Stimulated activated CD8-positive, alpha-beta memory T cell treated with anti-CD3 and anti-CD28 coated beads, Interleukin-2, amount 100 ng/mL, for 1 hour (primary cell): ENCODE measurements at places on chromosomes 4 and X.

- DNase-seq: no peak
These were observed 129.7 kb downstream of the RAPGEF2 start for GRCh38 chr4:159232465-159233106.

- DNase-seq: no peak
These were observed 1.0 kb upstream of the PPP2R2C start for GRCh38 chr4:6473264-6474052.

DNA sequence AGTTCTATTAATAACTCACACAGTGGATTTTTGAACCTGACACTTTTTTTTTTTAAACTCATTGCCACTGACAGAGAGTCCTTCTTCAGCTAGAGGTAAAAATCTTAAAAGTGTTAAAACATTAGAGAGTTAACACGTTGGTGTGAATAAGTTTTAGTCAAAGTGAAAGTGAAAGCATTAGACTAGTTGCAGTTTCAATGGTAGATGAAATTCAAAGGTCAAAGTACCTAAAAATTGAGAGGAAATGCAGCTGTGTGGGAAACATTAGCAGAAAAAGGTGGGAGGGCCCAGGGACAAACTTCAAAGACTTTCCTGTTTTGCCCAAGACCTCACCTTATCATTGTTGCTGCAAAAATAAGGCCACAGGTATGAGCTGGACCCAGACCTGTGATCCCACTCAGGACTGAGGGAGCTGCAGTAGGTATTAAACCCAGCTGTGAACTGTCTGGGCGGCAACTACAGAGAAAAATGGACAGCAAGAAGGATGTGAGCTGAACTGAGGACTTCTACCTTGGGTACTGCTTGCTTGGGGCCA is 17.6 kb upstream of the GABRA4 start:
- DNase-seq: no peak

DNA sequence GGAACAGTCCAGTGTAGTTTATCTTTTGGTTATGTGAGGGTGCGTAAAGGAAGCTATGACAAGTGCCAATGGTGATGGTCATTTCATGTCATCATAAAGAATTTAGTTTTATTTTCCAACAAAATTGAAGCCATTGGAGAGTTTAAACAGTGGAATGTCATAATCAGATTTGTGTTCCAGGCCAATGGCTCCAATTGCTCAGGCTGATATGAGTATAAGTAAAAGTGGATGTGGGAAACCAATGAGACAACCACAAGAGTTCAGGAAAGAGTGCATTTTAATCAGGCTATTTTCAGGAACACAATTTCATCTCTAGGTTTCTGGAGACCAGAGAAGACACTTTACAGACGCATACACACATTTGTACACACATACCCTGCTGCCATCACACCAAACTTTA is 20.7 kb downstream of the SPANXC start:
- no peak for DNase-seq

DNA sequence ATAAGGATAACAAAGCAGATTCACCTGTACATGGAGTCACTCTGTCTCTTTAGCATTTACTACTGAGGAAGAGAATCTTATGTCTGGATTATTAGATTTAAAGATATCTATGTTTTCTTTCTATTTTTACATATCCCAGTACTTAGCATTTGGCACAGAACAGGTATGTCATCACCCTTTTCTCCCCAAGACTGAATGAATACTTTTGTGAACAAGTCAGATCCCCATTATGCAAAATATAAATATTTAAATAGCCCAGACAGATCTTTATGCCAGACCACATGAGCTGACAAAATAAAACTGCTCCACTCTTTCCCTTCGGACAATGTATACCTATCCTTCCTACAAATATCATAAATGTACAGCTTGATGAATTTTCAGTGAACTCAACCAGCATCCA is 94.5 kb downstream of the CASK start:
- DNase-seq: no peak

DNA sequence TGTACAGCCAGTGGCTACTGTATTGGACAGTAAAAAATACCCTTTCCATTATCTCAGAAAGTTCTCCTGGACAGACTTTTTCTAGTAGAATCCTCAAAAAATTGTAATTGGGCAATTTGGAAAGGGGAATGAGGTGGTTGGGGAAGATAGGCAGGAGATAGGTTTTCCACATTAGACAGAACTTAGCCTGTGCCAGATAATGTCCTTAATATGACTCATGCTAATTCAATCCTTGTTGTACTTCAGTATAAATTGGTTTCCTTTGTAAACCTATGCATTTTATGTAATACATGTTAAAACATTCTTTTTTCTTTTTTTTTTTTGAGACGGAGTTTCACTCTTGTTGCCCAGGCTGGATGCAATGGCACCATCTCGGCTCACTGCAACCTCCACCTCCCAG is 8.9 kb downstream of the EIF4E start:
- DNase-seq: no peak

DNA sequence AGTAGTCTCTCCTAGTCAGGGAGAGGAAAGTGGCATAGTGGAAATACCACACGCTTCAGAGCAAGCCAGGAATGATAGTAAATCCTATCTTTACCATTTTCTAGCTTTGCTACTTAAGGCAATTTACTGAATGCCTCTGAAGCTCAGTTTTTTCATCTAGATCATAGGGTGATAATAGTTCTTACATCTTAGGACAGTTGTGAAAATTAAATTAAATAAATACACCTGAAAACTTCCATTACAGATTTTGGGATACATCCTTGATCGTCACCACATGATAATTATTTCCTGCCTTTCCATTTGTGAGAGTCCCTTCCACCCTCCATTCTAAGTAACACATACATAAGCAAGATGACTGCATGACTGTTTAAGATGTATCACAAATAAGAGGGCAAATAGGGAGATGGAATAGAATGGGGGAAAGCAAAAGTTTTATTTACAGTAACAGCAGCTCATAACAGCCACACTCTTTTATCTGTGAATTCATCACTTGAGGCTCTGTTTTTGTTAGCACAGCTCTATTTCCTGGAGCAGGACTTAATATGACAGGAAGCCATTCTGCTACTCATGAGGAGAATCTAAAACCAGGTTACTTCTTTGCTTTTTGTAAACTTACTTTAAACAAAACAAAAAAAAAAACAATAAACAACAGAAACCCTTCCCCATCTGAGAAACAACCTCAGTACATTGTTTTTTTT is 13.4 kb downstream of the P2RY10 start:
- no peak for DNase-seq

GRCh38 chrX:46624090-46624786 is 50.7 kb downstream of the CHST7 start:
- no peak for DNase-seq

DNA sequence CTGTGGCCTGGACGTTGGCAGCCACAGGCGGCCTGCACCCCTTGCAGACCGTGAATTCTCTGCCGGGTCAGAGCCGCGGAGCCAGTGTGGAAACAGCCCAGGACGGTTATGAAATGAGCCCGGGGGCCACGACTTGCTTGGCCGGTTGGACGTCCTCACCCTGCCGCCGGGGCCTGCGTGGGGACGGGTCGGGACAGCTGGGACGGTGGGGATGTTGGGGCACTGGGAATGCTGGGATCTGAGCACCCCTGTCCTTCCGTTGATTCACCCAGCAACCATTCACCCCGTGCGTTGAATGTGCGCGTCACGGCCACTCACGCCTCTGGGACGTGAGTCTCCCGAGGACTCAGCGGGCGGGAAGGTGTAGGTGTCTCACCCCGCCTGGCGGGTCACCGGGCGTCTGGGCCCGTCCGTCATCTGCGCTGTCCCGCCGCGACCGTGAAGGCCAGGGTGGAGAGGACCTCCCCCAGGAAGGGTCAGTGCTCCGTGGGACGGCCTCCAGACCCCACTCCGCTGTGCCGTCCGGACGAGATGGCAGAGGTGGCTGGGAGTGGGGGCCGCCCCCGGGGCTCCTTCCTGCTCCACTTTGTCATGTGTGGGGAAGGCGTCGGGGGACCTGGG is 4.5 kb upstream of the PLCXD1 start:
- no peak for DNase-seq

DNA sequence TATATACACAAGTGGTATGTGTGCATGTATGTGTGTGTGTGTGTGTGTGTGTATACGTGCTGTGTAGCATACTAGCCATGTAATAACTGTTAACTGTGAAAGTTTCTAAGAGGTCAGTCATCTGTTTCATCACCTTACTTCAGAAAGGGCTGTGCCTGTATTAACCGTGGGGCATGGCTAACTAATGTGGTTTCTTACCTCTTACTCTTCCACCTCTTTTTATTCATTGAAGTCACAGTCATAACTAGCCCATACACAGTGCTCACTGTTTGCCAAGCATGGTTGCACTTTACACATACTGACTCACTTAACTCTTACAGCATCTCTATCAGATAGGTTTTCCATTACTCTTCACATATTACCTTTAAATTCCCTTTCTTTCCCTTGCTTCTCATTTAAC is 23.7 kb upstream of the LRAT start:
- DNase-seq: no peak

- DNase-seq: no peak
These were observed 62.7 kb downstream of the GAB1 start for GRCh38 chr4:143399113-143399949.

DNA sequence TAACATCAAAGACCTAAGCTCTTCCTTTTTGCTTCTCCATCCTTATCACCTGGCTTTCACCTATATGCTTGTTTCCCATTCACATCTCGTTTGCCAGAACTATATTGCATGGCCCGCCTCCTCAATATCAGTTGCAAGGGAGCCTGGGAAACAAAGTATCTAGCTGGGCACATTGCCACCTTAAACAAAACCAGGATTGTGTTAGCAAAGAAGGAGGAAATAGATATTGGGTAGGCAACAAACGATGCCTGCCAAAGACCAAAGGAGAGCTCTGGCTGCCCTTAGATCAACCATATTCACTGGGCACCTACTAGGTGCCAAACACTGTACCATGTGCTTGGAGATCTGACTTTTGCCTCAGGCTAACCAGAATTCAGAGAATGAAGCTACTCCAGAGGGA is 107.5 kb downstream of the GRIA3 start:
- no peak for DNase-seq

- no peak for DNase-seq
These were observed 65.4 kb downstream of the FGFBP1 start for GRCh38 chr4:15873117-15873516.

GRCh38 chrX:21875013-21875412 is 19.2 kb downstream of the YY2 start:
- DNase-seq: no peak

DNA sequence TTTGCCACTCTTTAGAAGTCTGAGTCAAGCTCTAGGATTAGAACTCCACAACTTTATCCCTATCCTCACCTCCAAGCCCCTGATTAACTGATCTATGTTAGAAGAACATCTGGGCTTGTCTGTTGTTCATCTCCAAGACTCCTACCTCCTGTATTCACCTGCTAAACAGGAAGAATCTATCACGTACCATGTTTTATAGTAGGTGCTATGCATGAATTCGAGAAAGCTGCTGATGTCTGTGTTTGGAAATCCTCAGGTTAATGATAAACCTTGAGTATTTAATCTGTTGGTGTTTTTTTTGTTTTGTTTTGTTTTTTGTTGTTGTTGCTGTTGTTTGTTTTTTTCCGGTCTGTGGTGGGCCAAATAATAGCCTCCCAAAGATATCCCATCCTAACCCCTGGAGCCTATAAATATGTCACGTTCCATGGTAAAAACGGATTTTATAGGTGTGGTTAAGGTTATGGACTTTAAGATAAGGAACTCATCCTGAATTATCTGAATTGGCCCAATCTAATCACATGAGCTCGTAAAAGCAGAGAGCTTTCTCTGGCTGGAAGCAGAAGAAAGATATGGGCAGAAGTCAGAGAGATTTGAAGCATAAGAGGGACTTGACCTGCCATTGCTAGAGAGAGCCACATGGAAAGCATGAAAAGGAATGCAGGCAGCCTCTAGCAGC is 101.2 kb upstream of the DUSP21 start:
- DNase-seq: no peak

- DNase-seq: no peak
These were observed 43.8 kb downstream of the RAI2 start for GRCh38 chrX:17817251-17817650.

DNA sequence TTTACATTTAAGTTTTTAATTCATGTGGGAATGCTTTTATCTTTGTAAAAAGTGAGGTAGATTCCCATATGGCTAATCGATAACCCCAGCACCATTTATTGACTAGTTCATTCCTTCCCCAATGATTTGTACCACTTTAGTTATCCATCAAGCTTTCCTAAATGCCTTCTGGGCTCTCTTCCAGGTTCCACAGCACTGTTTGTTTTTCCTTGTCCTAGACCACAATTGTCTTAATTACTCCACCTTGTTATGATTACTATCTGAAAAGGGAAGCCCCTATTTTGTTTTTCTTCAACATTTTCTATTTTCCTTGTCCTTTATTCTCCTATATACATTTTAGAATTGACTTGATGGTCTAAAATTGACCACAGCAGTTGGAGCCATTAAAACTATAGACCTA is 48.5 kb upstream of the GPRIN3 start:
- DNase-seq: no peak

- DNase-seq: no peak
These were observed 107.5 kb upstream of the AMOT start for GRCh38 chrX:112947981-112948615.

DNA sequence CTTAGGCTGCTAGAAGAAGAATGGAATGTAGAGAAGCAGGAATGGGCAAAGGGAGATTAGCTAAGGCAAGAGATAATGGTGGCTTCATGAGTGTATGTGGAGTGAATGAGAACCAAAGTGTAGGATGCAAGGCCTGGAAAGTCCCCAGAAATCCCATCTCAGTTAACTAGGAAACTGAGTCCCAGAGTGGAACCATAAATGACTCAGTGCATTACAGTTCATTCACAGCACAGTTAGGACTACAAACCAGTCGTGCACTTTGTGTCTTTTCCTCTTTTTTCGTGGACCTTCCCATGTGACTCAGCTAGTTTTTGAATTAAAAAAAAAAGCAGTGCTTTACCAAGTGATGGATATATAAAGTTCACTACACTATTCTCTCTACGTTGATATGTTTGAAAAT is 27.7 kb upstream of the REST start:
- DNase-seq: no peak

- DNase-seq: no peak
These were observed 242.5 kb upstream of the PUDP start for GRCh38 chrX:7390441-7390840.

- DNase-seq: no peak
These were observed 73.9 kb downstream of the REPS2 start for GRCh38 chrX:17020356-17020755.

- no peak for DNase-seq
These were observed 128.7 kb downstream of the ARHGAP24 start for GRCh38 chr4:85603437-85604336.

DNA sequence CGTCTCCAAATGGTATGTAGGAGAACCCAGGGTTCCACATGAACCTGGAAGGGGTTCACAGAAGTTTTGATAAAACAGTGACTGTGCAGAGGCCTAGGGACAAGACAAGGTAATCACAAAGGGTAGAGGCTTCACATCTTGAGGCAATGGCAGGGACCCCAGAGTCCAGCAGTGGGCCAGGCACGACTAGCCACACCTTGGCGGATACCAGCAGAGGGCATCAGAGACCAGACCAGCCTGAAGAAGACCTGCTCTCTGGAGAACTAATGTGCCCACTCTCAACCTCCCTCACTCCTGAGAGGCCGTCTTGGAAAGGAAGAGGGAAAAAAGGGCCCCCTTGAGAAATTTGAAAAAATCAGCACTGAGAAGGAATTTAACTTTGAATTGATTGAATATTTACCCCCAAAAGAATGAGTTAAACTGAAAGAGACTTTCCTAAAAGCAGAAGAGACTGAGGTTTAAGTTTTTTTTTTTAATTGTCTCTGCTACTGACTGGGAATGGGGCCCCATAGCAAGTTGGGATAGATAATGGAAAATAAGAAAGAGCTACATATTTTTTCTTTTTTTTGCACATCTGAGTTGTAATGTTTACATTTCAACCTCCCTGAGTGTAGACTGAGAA is 243.8 kb upstream of the JADE1 start:
- no peak for DNase-seq

- DNase-seq: no peak
These were observed 760.4 kb upstream of the PABPC4L start for GRCh38 chr4:134961963-134962362.
